Iris pigment epithelial cell (primary cell): ENCODE measurements at places on chromosomes 5 and 9.

DNA sequence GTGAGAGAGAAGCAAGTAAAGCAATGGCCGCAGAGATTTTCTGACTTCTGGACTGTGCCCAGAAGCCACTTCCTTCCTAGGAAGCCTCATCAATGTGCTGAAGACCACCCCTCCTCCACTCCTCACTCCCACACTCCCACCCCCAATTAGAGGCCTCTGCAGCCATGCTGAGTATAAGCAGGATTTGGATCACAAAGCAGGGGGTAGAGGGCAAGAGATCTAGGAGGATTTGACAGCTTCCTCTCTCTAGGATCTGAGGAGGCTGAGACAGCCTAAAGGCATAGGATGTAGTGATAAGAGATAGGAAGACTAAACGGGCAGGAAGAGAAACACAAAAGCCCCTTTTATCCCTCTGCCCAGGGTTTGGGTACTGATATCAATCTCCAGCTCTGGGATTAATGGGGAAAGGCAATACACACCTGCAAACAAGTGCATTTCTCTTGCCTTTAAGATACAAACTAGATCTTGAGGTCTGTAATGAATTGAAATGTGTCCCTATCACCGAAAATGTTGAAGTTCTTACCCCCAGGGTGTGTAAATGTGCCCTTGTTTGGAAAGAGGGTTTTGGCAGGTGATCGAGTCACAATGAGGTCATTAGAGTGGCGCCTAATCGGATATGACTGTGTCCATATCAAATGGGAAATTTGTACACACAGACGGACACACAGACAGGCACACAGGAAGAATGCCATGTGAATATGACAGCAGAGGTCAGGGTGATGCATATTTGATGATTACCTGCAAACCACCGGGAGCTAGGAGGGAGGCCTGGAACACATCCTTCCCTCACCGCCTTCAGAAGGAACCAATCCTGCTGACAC, 28.5 kb downstream of the KCNV2 start:
- no peak for DNase-seq

GRCh38 chr9:70113403-70114022, 69.9 kb downstream of the MAMDC2 start:
- DNase-seq, result peak; percentile 75

DNA sequence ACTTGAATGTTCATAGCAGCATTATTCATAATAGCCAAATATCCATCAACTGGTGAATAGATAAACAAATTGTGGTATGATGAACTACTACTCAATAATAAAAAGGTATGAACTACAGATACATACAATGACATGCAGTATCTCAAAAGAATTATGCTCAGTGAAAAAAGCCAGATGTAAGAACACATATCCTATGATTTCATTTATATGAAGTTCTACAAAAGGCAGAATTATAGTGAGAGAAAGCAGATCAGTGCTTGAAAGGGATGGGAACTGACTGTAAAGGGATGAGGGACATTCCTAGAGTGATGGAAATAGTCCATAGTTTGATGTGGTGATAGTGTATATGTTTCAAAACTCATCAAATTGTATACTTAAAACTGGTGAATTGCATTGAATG, 339.0 kb downstream of the ENC1 start:
- no peak for DNase-seq

DNA sequence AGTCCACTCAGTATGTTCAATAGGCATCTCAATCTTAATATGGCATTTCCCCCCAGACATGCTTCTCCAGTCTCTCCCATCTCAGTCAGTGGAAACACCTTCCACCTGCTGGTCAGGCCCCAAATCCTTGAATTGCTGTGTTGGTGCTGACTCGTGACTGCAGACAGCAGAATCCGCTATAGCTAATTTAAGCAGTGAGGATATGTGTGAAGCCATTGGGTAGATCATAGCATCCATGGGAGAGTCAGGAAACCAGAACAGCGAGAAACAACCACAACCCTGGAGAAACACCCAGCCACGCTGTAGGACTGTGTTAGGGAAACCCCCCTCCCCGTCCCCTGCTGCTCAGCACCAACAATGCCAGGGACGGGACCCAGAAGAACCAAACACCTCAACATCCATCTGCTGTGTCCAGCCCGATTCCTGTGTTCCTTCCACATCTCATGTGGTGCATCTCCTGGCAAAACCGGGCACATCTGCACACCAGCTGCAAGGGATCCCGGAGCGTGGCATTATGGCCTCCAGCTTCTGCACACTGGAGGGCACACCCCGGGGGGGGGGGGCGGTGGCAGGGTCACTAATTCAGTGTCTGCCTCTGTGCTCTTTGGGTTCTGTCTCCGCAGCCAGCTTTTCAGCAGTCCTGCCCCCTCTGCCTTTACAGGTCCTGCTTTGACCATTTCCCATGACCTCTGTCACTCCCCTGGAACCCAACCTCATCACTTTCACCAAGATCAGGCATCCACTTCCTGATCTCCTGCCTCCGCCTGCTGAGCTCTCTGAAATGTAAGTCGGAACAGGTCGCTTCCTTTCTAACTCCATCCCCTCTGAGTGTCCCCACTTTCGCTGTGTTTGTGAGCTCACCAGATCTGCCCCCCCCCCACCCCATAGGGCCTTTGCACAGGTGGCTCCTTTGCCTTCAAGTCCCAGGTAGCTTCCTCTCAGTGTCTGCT, 2.4 kb upstream of the PLEKHG4B start:
- no peak for DNase-seq

GRCh38 chr5:138351517-138351916, 968 bp upstream of the KDM3B start:
- no peak for DNase-seq

DNA sequence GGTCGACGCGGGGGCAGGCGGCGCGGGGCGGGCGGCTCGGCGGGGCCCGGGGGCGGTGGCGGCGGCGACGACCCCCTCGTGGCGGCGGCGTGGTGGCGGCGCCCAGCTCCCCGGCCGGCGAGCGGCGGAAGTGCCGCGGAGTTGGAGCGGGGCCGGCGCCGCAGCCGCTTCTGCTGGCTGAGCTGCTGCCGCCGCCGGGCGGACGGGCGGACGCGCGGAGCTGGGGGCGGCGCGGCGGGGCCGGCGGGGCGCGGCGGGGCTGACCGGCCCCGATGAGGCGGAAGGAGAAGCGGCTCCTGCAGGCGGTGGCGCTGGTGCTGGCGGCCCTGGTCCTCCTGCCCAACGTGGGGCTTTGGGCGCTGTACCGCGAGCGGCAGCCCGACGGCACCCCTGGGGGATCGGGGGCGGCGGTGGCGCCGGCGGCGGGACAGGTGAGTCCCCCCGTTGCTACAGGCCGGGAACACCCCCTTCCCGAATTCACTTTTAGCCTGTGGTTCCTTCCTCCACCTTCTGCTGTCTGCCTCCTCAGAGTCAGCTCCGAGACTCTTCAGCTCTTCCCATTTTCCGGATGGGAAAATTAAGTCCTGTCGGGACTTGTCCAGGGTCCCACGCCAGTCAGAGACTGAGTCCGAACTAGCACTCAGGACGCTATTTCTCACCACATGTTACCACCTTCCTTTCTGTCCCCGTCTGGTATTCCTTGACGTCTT, at the start of gene GALNT10:
TSS of gene GALNT10 (plus strand) at position 139 of the 710 bp plus-strand sequence. CDS start at position 273, 134 bp downstream.
- DNase-seq, result peak; percentile 71

GRCh38 chr5:72586788-72587530, 79.7 kb upstream of the ZNF366 start:
- peak; percentile 67 for DNase-seq

- DNase-seq, result no peak
These were observed 223.6 kb downstream of the NMUR2 start for GRCh38 chr5:152181461-152181860.

DNA sequence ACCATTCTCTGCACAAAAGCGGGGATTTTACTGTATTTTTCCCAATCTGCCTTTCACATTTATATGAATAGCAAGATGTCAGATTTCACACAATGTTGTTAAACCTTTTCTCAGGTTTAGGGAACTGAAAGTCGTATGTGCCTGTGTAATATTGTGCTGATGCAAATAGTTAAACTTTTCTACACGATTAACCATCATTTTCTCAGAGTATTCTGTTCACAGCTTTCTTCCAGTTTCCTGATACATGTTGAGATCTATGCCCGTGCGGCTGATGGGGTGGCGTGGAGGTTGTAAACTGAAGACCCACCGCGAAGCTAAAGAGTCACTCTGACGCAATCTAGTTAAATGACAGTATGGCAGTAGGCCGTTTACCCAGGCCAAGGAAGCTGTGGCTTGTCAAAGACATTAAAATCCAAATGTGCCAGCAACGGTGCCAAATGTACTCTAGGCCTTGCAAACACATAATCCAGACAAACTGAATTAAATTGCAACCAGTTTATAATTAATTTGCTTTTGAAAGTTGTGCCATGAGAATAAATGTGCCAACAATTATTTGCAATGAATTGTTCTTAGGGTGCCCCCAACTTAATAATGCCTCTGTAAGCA, 145.7 kb downstream of the EBF1 start:
- DNase-seq, result no peak

GRCh38 chr5:105213078-105213477, 1650.5 kb upstream of the NUDT12 start:
- DNase-seq, result no peak

DNA sequence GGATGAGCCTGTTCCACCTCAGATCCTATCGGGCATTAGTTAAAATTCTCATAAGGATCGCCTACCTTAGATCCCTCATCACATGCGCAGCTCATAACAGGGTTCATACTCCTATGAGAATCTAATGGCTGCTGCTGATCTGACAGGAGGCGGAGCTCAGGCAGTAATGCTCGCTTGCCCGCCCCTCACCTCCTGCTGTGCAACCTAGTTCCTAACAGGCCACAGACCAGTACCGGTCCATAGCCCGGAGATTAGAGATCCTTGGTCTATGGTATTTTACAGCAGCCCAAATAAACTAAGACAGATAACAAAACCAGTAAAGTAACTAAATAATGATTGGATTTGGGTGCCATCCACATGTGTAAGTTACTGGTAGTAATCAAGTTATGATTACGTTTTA, 17.5 kb downstream of the GOLPH3 start:
- DNase-seq, result no peak

DNA sequence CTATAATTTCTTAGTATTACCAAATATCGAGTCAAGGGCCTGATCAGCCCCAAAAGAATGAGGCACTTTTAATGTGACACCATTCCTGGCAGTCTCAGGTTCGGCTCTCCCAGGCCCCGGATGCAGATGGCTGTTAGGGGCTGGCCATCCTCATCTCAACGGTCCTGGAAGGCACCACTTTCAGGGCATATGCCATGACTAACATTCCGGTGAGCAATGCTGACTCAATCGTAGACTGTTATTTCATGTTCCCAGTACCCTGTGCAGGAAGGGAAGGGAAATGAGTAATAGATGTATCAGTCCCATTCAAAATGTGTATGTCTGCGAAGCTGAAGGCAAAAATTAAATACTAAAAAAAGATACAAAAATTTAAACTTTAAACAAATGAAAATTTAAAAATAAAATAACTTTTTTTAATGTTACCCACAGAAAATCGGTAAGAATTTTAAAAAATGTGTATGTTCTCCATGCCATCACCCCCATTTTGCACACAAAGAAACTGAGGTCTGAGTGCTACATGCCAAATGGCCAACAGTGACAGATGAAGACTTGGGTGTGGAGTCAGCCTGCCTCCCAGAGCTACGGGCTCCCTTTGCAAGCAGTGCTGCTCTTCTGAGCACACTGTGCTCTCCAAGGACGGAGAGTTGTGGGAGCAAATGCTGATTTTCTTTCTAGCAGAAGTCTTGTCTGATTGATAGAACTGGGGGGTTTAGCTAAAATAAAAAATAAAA, 79.0 kb downstream of the GLDC start:
- peak; percentile 98 for DNase-seq

- no peak for DNase-seq
These were observed 26.6 kb downstream of the NEK6 start for GRCh38 chr9:124284237-124284831.

DNA sequence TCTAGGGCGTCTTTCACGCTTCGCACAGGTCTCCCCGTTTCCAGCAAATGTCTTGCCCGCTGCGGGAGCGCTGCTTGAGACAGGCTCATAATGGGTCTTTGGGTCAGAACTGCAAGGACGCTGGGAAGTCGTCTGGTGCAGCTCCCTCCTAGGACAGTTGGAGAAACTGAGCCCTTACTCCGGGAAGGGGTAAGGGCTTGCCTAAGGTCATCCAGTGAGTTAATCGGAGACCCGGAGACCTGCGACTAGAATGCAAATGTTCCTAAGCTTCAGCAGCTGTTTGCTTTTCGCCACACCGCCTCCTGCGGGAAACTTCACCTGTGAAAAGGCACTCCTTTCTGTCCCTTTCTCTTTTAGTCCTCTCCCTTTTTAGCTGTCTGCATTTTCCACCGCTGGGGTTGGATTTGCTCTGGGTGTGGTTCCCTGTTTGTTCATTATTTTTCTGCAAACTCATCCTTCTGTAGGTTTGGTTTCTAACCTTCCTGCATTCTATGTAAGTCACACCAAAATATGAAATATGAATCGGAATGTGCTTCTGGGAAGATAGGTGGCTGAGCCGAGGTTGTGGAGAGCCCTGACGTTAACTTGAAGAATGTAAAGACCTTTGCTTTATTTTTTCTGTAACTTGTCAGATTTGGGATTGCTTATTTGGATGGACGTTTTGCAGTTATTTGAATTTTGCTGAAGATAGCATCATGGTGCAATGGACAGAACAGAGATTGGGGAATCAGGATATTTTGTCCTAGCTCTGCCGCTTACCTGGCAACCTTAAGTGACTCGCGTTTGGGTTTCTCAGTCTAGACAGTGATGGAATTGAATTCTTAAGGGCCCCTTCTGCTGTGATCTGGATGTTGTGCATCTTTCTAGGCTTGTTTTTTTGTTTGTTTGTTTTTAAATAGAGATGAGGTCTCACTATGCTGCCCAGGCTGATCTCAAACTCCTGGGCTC, 909 bp downstream of the SLC36A1 start:
- no peak for DNase-seq

DNA sequence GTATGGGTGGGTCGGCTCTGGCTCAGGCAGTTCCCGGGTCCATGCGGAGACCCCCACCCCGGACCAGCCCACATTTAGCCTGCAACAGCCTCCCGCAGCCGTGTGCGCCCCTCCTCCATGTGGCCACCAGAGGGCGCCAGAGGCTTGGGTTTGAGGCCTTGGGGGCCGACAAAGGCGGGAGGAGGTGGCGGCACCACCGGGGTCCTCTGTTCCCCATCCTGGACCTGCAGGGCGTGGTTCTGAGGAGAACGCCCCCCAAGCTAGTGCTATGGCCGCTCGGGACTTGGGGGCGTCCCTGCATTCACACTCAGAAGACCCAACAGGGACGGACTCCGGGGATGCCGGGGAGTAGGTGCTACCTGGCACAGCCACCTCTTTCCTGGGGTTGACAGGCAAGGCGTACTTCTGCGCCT, 16.5 kb downstream of the ASS1 start:
- no peak for DNase-seq

- no peak for DNase-seq
These were observed 103.8 kb downstream of the DRD1 start for GRCh38 chr5:175340180-175340579.

GRCh38 chr5:59588922-59589321, 304.6 kb downstream of the PDE4D start:
- peak; percentile 81 for DNase-seq

- peak; percentile 42 for DNase-seq
These were observed 237.2 kb downstream of the FBXL7 start for GRCh38 chr5:15737036-15737821.
